ENCODE measurements at places on chromosomes 3 and 15.

DNA sequence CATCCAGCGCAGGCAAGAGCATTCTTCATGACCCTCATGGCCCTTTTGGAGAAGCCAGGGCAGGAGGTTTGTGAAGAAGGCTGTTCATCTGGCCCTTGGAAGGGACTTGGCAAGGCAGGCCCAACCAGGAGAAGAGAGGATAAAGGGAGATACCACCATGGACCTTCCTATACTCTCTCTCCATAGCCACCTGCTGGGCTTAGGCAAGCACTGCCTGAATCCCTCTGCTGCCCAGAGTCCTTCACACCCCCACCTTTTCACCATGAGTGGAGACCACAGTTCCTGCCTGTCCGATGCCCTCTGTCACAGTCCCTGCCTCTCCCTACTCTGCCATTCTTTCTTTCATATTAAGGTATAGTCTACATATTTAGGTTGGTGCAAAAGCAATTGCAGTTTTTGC, 10.6 kb upstream of the SFMBT1 start:
- DNase-seq = no peak

DNA sequence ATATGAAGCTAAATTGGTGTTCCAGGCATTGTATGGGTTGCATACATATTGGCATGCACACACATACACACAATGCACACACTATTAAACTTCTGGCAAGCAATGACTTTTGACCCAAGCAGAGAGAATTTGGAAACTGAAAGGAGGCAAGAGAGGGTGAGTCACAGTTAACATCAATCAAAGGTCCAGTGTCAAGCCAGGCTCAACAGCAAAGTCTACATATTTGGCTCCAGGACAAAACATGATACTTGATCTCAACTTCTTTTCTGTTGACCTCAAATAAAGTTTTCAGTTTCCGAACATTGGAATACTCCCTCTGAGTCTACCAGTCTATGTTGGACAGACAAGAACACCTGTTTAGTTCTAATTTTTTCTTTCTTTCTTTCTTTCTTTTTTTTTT, 28.3 kb downstream of the IL12A start:
- DNase-seq = no peak

DNA sequence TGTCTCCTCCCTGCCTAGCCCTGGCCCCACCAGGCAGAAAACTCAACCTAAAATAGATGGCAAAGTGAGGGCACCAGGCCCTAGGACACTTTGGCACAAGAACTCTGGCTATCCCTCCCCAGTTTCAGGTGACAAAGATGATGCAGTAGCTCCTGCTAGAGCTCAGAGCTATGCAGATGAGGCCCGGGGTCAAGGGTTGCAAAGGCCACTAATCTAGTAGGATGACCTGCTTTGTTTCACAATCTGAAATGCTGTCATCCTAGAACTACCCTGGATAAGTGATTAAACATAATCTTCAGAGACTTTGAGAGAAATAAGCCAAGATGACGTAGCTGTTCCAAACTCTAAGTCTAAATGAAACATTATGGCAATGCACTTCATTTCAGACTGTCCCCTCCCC, 24.0 kb upstream of the PIK3R4 start:
- no peak for DNase-seq

- no peak for DNase-seq
Observed at GRCh38 chr3:42730294-42730693, 27.7 kb upstream of the HHATL start.

DNA sequence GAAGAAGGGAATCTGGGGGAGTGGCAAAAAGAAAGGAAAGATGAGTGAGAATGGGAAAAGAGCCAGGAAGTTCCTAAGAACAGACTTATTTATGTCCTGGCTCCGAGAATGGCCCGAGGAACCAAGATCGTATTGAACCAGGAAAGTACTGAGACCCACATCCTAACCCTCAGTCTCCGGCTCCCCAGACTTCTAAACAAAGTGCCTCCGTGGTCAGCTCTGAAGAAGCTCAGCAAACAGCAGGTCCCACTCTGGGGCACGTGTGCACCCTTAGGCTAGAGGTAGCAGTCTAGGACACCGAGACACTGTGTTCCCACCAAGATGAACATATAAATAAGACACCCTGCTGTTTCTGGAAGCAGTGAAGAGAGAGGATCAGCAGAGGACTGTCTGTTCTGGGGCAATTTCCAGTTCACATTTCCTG, 307.4 kb downstream of the NTRK3 start:
- no peak for DNase-seq

- DNase-seq = no peak
Observed at GRCh38 chr3:146814601-146815315, 209.6 kb upstream of the PLSCR5 start.
